ENCODE measurements at places on chromosomes 12 and 14.

DNA sequence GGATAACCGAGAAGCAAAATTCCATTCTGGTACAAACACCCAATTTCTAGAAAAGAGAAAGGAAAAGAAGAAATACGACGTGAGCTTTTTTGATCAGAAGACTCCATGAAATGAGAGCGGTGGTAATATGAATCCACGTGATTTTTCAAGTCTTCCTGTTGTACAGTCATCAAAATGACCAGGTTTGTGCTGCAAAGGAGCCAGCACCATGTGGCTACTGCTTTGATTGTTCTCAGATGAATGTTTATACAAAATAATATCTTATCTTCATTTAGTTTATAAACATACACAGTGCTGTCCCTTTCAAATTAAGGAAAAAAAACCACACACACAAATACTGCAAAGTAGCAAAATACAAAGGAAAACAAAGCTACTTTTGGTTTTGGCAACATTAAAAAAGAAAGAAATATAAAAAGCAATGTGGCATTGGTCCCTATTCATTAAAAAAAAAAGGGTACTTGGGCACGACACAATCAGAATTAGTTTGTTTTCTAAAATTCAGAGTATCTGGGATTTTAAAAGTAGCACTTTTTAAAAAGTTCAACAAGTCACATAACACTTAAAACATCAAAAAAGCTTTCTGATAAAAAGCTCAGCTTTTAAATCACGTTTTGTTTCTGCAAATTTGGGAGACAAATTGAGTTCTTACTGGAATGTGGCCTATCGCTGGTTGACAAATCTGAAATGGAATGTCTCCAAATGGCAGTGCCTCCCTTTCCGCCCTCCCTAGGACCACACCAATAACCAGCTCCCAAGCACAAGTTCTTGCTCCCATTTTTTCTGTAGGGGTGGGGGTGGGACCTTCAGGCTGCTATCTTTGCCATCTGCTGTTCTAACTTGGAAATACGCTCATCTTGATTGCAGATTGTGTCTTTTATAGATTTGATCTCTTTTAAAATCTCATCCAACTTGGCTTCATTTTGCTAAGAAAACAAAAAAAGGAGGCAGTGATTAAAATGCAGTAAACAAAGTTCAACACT, 13.2 kb upstream of the SELPLG start:
- DNase-seq: no peak

DNA sequence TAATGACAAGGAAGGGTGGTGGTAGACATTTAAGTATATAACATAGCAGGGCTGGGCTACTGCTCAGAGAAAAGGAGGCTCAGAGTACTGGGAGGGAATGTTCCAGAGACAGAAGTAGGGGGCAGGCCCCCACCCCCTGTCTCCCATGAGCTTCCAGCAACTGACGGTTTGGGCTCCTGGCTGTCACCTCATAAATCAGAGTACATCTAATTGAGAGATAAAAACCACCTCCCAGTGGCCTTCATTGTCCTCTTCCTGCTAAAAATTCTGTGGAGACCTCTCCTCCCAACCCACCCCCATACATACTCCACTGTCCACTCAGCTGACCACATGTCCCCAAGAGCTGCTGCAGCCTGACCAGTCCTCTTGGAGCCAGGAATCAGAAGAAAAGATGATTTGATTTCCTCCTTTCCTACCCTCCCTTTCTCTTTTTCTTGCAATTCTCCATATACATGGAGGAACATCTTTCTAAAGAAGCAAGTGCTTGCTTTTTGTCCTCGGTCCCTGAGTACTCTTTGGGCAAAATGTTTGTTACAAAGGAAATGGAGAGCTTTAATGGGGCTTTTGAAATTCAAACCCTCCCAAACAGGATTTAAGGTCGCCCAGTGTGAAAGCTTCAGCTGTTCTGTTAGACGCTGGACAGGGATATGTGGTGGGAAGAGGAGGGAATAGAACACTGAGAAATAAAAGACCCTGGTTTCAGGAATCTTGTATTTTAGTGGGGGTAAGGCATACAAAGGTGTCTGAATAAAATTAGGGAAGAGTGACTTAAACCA, 16.4 kb upstream of the KCNA5 start:
- no peak for DNase-seq

GRCh38 chr12:56763753-56764657, 881 bp downstream of the HSD17B6 start:
- DNase-seq: no peak

- DNase-seq: no peak
These were observed 1.8 kb downstream of the CCDC85C start for GRCh38 chr14:99602054-99602787.

DNA sequence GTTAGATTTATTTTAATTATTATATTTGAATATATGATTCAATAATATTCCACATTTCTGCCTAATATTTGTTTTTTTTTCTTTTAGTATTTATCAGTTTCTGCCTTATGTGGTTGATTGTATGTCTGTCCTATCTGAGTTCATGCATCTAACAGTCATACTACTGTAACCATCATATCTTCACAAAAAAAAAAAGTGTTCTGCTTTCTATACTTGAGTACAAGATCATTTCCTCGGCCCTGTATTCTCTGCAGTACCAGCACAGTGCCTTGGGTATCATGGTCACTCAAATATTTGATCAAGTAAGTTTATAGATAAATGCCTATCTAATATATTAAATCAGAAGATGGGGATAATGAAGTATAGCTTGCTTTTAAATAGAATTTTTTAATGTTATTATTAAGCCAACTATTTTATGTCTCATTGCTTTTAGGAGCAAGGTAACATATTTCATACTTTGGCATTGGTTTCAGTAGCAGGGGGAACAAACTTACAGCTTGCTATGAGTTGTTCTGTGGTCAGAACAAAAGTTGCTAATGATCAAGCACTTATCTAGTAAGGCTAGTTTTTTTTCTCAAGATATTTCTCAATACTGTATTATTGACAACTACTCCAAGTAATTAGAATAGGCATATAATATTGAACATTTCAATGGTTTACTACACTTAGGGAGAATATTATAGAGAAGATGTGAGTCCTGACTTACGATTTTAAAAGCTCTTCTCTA, 290.5 kb upstream of the FBXO33 start:
- no peak for DNase-seq

DNA sequence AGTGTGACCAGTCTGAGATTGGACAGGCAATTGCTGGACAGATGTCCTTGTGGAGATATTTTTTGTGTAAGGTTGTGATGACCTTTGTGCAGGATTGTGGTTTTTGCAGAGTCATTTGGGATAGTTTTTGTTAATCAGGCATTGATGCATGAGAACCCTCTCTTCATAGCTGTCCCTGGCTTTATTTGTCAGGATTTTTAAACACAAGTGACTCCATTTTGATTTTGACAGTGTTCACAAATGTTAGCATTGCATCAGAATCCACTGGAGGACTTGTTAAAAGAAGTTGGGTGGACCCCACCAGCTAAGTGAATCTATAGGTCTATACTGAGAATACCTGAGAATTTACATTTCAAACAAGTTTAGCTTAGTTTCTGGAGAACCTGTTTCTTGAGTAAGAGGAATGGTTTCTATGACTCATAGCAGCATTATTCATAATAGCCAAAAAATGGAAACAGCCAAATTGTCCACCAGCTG, 11.8 kb downstream of the FNTB start:
- no peak for DNase-seq

GRCh38 chr12:76588881-76589565, 29.5 kb upstream of the OSBPL8 start:
- no peak for DNase-seq

DNA sequence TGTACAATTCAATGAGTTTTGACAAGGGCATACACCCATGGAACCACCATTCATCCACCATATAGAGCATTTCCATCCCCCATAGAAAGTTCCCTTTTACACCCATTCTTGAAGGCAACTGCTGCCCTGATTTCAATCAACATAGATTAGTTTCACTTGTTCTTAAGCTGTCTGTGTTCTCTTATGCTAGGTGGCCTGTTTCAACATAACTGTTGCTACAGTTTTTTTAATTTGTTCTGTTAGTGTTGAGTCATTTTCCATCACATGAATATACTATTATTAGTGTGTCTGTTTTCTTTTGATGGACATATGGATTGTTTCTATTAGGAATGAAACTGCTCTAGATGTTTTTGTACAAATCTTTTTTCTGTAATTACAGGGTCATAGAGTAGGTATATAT, 123.4 kb downstream of the PTPRQ start:
- no peak for DNase-seq

DNA sequence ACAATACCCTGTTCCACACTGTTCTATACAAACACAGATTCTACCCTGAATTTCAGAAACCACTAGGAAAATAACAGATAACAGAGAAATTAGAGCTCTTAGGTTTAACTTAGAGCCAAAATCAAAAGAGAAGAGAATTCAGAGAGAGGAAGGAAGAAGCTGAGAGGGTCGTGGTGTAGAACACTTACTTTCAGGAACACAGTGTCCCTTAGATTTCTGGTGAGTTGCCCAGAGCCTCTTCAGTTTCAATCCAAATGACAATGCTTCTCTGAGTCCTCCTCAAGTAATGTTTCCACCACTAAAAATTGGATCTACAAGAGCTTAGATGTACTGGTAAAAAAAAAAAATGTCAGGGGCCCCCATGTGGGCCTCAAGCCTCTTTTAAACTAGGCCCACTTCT, 2.6 kb downstream of the YAF2 start:
- no peak for DNase-seq

GRCh38 chr12:45852508-45852907, 123.0 kb downstream of the ARID2 start:
- no peak for DNase-seq

GRCh38 chr14:87380054-87380453, 612.9 kb downstream of the GALC start:
- no peak for DNase-seq

DNA sequence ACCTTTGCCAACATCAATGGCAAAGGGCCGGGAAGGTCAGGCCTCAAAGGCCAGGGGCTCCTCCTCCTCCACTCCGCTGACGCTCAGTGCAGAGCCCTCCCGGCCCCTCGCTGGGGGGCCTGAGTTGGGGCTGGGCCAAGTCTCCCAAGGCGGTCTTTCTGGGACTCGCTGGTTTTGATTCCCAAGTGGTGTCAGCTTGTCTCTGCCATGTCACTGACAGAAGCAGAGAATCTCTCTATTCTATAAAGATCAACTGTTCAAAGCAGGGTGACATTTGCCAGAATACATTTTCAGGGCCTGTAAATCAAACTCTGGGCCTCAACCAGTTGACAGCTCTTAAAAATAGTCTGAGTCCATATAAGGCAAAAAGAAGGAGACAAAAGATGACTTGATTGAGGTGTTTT, 75.9 kb downstream of the CCDC88C start:
- DNase-seq: no peak

DNA sequence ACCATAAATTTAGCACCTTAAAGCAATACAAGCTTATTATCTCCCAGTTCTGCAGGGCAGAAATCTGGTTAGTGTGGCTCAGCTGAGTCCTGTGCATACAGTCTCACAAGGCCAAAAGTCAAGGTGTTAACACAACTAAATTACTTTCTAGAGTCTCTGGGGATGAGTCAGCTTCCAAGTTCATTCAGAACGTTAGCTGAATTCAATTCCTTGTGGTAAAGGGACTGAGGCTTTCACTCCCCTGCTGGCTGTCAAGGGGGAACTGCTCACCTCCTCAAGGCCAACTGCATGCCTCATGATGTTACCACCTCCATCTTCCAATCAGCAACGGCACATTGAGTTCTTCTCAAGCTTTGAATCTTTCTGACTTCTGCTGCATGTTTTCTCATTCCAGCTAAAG, 27.6 kb downstream of the EML5 start:
- DNase-seq: no peak

DNA sequence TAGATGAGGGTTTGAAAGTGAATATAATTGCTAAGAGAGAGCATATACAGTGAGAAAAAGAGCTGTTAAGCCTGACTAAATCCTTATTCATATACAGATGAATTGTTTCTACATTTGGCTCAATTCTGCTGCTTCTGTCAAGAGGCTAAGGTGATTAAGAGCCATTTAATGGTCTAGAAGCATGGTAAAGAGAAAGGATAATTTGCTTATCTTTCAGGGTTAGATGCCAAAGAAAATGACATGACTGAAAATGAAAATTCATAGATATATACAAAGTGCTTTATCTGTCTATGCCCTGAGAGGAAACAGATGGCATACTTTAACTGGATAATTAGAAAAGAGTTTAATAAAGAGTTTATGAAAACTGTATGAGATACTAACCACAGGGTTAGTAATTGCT, 834.9 kb downstream of the SLC6A15 start:
- DNase-seq: no peak

GRCh38 chr14:56156096-56156495, 37.9 kb downstream of the PELI2 start:
- no peak for DNase-seq

DNA sequence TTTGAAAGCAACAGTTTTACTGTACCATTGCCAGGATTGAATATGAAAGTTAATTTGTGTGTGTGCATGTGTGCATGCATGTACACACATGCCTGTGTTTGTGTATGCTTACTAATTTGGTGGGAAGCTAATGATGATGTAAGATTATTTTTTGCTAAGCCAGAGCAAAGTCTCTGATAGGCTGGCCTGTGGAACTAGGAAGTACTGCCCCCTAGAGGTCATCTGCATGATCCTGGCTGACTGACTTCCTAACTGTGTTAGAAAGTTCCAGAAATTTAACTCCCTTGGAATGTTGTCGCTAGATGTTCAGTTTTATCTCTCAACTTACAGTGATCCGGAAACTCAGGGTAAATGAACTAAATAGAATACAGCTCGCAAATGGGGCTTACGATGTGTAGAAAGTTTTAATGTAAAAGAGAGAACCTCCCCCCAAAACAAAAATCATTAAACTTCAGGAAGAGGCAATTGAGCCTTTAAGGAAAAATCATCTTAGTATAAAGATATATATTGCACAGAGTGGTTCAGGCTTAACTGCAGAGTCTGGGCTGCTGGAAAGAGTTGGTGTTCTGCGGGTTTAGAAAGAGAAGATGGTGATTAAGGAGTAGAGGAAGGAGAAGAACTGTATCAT, 34.3 kb upstream of the SLC38A1 start:
- peak; percentile 36 for DNase-seq

GRCh38 chr14:95493976-95494375, 22.5 kb downstream of the SYNE3 start:
- no peak for DNase-seq

- no peak for DNase-seq
These were observed 1321.2 kb upstream of the SEL1L start for GRCh38 chr14:82854901-82855300.

DNA sequence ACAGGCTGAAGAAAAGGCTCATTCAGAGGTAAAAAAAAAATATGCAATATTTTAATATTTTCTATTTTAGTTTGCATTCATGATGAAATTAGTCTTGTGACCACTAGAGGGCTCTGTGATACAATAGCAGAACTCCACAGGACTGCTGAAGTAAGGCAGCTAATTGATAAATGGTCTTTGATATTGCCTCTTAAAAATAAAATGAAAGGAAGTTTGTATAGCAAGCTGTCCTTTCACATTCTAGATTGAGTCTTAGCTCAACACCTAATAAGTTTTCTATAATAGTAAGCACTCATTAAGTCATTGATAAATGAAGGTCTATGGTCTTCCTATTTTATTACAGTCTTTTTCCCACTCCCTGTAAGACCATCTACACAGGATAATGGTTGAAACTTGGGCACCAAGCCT, 315.7 kb downstream of the NAV3 start:
- no peak for DNase-seq

DNA sequence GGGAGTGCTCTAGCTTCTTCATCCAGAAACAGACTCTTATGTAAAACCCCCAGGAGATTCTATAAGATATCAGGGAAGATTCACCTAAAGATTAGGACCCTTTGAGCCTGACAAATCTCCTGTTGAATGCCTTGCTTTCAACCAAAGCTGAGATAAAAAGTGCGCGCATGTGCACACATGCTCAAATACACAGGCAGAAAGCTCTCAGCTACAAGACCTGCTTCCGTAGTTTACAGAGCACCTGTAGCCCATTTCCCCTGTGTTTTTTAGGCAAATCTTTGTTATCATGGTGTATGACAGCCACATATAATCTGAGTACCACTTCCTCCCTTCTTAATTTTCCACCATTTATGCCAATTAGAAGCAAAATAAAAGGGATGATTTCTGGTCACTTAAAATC, 866.9 kb downstream of the NRXN3 start:
- no peak for DNase-seq
